DMS79 (cell line): ENCODE measurements at places on chromosomes 11 and 22.

- no peak for DNase-seq
Observed at GRCh38 chr11:117839380-117839881, 14.9 kb upstream of the FXYD2 start.

GRCh38 chr11:67281552-67282150 lies 7.5 kb upstream of the ANKRD13D start:
- DNase-seq: no peak

DNA sequence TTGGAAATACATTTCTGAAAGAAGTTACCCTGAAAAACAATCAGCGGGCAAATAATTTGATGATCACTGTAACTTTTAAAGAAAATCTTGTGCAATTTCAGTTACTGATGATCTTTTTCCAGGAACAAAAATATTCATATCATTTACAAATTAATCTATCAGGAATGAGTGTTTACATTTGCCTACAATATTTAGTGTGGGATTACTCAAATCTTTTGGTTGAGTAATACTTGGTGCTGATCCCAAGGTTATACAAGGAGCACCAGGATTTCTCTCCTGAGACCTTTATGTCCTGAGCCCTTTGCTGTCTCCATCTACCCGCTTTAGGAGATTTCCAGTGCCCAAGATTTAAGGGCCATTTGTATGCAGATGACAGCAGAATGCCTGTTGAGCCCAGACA lies 116.1 kb downstream of the ATXN10 start:
- DNase-seq: no peak

DNA sequence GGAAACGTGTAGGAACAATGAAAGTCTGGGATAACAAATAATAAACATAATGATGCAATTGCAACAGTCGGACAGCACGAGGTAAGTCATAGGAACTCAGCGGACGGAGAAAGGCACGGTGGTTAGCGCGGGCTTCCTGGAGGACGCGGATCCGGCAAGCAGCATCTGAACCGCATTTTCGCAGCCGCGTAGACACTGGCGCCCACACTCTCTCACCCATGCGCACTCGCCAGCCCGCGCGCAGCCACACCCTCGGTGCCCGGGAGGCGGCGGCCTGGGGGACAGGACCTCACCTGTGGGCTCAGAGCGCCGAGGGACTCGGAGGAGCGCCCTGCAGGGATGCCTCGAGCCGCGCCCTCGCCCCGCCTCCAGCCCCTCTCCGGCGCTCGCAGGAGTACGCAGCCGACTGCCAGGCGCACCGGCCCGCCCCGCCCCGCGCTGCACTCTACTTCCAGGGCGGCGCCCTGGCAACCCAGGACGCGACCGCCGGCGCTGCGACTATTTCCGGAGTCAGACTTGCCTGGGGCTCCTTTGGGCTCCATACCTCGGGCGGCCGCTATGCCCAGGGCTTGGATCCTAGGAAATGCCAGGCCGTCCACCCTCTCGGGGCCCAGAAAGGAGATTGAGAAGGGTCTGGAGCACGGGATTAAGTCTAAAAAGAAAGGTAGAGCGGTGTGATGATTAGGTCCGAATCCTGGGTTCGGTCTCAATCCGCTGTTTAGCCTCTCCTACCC lies at the start of gene TTLL1:
TSS of gene TTLL1 (minus strand) at position 408 of the 734 bp plus-strand sequence. CDS start 13,805 bp downstream, outside the sequence.
- DNase-seq: peak; percentile 53

- no peak for DNase-seq
Observed at GRCh38 chr11:129423426-129423825, 47.8 kb downstream of the BARX2 start.
